ENCODE measurements at places on chromosomes 1 and 21.

DNA sequence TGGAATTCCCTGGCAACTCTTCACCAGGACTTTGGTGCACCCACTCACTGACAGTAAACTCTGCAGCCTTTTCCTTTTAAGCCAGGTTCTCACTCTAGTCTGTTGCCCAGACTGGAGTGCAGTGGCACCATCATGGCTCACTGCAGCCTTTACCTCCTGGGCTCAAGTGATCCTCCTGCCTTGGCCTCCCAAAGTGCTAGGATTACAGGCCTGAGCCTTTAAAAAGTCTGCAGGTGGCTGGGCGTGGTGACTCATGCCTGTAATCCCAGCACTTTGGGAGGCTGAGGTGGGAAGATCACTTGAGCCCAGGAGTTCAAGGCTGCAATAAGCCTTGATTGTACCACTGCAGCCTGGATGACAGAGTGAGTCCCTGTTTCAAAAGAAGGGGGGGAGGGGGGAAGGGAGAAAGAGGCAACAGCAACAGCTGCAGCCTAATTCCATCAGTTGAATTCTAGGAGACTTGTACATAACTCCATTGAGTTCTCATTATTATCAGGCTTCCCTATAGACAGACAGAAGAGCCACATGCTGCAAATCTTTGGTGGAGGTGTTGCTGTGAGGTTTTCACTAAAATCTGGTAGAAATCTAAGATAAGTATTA, 8.1 kb upstream of the HNRNPR start:
- DNase-seq = no peak

GRCh38 chr21:16388291-16388690, 658.5 kb downstream of the USP25 start:
- DNase-seq = no peak

DNA sequence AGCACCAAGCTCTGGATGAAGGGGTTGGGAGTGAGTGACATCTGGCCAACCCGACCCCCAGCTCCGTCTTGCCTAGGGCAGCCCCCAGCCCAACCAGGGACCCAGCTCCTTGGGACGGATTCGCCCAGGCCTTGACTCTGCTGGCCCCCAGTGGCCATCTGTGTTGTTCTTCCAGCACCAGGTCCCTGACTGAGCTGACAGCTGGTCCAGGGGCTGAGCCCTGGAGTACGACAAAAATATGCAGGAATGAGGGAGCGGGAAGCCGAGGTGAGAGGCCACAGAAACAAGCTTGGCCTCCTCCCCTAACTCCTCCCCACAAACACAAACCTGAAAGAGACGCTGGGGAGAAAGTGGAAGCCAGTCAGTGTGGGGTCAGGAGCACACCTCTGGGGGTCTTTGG, 55.0 kb upstream of the PAX7 start:
- no peak for DNase-seq

DNA sequence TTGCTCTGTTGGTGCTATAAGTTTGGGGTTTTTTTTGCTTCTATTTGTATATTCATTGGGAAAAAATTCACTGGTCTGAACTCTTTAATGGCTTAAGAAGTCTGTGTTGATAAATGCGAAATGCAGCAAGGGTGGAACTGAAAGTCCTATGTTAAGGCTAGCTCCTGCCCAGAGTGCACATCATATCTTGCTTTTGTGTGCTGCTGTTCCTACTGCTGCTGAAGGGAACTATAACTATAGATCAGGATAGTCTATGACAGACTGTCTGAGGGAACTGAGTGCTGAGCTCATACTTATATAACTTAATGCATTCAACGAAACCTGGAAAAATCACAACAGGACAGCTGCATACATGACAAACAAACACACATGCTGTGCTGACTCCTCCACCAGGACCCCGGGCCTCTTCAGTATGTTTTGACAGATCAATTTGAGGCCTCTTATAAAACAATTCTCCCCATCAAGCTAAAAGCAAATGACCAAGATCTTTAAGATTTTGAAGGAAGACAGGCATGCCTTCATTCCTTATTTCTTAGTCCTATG, 1031.5 kb upstream of the ADGRL2 start:
- DNase-seq = no peak

DNA sequence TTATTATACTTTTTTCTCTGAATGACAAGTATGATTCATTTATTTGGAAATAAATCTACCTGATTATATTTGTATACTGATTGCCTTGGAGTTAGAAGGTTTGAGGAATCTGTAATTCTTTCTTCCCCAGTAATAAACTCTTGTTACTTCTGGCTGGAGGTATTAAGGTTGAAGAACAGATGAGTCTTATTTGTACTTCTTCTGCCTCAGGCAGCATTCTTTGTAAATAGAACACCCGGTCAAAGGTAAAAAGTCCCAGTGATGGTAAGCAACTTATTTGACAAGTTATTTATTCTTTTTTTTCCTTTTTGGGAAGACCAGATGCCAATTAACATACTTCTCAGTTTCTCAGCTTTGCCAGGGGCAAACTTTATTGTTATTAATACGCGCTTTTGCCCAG, 12.9 kb downstream of the SNX27 start:
- DNase-seq = no peak

DNA sequence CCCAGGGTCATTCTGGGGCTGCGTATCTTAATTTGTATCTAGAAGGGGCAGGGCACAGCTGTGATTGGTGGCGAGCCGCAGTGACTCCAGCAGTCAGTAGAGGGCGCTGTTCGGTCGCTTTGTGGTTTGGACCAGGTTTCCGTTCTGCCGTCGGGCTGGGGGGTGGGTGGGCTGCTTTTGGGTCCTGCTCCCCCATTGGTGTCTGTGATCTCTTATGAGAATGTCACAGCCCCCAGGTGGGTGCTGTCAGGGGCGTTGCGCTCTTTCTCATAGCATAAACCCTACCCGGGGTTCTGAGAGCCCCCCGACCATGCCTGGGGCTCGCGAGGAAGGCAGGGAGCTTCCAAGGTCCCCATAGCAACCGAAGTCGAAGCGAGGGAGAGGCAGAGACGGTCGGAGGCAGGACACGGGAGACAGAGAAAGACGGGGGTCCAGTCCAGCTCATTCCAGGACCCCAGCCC, 5.4 kb downstream of the TFF3 start:
- peak; percentile 48 for DNase-seq

GRCh38 chr1:43605766-43606165, 44.2 kb upstream of the KDM4A start:
- DNase-seq = no peak

GRCh38 chr21:43206231-43207042, 37.6 kb downstream of the CRYAA start:
- DNase-seq = no peak

GRCh38 chr1:157090196-157090647, 9.4 kb downstream of the ETV3L start:
- DNase-seq = peak; percentile 86

DNA sequence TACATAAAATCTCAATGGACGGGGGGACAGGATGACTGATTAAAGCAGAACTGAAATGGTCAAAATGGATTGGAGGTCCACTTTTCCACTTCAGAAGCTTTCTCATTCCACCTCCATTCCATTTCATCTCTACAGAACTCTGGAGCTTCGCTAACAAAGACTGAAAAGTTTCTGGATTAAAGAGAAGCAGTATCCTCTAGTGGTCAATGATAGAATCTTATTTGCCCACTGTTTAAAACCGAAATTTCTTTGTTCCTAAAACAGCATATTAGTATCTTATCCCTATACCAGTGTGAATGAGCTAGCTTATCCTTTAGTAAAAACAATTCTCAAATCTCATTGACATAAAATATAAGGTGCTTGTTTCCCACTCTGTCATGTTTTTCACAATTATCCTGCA, 890.6 kb downstream of the KCNT2 start:
- DNase-seq = no peak

GRCh38 chr1:204359474-204360255, at the start of gene PLEKHA6:
TSS of gene PLEKHA6 (minus strand) at chr1:204359929. CDS start at chr1:204273727, 86,202 bp downstream.
- no peak for DNase-seq

- no peak for DNase-seq
Observed at GRCh38 chr1:10730985-10731384, 65.5 kb downstream of the CASZ1 start.

- DNase-seq = no peak
Observed at GRCh38 chr1:220885971-220886370, 6.7 kb downstream of the HLX start.

- DNase-seq = no peak
Observed at GRCh38 chr1:35706846-35707600, 11.7 kb downstream of the C1orf216 start.

DNA sequence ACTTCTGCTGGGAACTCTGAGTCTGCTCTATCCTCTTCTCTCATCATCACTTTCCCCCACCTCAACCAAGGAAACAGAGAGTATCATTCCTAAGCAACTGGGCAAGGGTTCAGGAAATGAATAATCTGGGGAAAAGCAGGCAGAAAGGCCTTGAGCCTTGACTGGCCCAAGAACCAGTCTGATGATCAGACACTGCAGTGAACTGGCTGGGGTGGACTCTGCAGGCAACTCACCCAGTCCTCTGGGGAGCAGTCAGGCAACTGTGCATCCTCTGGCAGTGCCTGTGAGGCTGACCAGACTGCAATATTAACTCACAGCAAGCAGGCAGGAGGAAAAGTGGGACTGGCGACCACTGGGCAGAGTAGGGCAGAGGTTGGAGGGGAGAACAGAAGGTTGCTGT, 991 bp downstream of the ANKRD35 start:
- no peak for DNase-seq

DNA sequence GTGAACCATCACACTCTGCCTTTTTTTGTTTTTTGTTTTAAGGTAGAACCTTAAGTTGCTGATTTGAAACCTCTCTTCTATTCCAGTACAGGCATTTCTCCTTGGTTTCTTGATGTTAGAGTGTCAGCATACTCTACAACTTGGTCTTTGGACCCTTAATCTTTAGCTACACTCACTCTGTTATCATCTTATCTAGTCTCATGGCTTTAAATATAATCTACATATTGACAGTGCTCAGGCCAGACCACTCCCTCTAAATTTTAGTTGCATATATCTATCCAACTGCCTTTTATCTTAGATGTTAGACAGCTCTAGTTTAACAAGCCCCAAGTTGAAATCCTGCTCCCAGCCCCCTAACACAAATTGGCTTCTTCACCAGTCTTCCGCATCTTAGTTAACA, 22.1 kb downstream of the NME7 start:
- no peak for DNase-seq

DNA sequence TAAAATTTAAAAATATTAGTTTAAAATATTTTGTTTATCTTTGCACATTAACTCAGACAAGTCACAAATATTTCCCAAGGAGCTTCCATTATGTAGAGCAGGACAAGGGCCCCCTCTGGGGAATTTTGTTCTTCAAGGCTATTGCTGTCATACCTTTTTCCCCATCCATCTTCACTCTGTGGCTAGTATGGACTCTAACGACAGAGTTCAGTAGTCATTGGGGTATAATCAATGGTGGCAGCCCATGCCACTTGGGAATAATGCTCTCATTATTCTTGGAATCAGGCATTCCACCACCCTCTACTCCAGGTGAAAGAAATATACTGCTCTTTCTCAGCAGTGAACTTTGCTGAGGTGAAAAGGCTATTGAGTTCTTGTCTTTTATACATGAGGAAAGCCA, 38.5 kb upstream of the ERO1B start:
- no peak for DNase-seq

DNA sequence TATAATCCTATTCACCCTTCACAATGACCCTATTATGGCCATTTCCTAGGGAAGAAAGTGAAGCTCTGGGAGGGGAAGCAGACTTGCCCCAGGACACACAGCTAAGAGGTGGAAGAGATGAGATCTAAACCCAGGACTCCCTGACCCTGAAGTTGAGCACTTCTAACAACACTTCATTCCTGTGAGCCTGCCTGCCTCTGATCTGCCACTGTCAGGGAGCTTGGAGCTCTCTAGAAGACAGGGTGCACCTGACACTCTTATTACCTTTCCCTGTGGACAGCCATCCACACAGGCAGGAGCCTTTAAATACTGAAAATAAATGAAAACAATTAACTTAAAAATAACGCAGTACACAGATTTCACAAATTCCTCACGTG, 599 bp downstream of the MKNK1 start:
- no peak for DNase-seq

DNA sequence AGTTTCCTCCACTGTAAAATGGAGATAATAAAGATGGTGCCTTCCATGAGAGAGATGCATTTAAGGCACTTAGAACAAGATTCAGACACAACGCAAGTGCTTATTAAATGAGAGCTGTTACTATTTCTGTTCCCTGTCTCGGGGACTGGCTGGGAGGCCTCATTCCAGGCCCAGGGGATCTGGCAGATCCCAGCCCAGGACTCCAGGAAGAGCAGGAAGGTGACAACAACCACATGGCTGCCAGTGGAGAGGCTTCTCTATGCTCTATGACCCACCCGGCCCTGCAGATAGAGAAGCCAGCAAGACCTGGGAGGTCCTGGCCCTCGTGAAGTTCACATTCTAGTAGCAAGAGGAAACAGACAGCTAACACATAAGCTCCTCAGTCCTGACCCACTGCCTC, 175.5 kb downstream of the ACTL8 start:
- no peak for DNase-seq

- no peak for DNase-seq
Observed at GRCh38 chr1:203143641-203144040, 16.1 kb downstream of the ADORA1 start.

GRCh38 chr1:53336146-53336545, 8.3 kb upstream of the LRP8 start:
- no peak for DNase-seq

DNA sequence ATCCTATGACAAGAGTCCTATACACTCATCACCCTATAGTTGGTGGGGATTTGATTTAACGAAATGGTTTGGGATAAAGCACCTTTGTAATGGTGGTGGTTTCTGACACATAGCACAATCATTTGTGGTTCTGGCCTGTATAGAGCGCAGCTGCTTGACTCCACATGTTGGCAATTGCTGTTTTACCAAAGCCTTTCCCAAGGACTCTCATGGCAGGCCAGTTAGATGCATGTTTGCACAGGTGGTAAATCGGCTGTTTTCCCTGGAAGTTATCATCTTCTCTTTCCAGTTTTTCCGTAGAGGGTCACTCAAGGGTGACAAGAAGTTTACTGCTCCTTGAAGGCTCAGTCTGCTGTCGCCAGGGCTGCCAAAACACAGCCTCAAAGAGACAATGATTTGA, 17.1 kb upstream of the XPR1 start:
- DNase-seq = no peak

Data from activated CD4-positive, CD25-positive, alpha-beta regulatory T cell (primary cell).